ENCODE measurements at places on chromosomes 5 and 9. TPM values are rescaled to one million over a fixed set of nuclear protein-coding genes. Genes with fewer than 3 reads are reported as not detected.

LRRC14B gene
- total RNA-seq = 0.27 TPM

GRCh38 chr9:6899274-6899673 is 141.5 kb downstream of the KDM4C start:
- DNase-seq = no peak

DNA sequence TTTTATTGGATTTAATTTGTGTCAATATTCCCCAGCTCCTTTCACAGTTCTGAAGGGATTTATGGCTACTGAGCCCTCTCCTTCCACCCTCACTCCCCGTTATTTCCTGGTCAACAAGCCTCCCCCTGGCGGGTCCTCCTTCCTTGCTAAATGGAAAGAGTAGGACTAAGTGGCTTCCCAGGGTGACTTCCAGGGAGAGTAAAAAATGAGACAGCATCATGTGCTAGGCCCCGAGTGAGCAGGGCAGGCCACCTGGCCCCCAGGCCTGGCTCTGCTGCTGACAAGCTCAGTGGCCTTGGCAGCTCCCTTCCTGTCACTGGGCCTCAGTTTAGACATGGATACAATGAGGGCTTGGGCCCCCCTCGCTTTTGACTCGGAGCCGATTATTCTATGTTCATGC is 201.3 kb downstream of the HSPA4 start:
- no peak for DNase-seq

DNA sequence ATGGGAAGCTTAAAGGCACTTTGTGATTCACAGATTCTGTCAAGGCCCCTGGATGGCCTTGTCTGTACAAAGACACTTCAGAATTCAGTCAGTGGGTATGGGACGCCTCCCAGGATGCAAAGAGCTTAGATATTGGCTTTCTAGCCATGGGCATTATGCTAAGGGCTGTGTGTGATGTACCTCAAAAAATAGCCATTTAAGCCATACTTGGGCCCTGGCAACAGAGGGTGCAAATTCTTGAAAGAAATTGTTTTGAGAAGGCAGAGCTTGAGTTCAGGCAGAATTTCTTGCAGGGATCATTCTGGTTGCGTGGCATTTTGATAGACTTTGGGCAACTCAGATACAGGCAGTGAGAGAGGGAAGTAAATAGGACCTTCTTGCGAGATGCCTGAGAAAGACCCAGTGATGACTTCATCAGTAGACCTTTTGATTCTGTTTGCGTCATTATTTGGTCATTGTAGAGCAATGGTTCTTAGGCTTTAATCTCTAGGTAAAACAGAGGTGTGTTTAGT is 3.9 kb downstream of the CYFIP2 start:
- no peak for DNase-seq

- no peak for DNase-seq
Observed at GRCh38 chr5:36934740-36935356, 58.3 kb downstream of the NIPBL start.

DNA sequence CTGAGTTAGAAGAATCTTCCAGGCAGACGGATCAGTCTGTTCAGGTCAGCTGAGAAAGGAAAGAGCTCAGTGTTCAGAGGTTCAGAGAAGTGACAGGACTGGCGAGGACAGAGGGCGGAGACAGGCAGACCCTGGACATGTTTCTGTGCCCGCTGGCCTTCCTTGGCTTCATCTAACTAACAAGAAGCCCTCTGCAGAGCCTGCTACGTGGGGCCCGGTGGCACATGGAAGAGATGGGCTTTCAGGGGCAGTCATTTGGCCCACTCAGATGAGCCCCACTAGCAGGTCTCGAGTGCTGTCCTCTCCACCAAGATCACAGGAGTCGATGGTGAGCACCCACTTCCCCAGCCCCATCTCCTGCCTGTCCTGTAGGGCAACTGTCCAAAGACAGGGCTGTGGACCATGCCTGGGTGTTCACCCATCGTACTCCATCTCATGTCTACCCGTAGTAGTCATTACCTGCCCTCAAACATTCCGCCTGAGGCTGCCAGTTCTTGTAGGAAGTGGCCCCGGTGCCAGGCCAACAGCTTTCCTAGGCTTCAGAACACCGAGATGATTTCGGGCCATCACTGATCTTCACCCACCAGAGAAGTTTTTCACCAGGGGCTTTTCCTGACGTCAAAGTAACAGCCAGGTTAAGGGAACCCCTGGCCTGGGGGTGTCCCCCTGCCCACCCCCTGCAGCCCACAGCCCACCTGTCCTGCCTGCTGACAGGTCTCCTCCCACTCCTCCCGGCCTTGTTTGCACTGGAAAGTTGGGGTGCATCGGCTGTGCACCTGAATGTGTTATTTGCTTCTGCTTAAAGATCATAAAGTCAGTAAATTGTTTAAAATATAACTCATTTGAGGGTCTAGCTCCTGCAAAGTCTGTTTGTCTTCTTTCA is 14.0 kb downstream of the IRX2 start:
- no peak for DNase-seq

- no peak for DNase-seq
Observed at GRCh38 chr5:12246036-12246435, 341.8 kb upstream of the CTNND2 start.

DNA sequence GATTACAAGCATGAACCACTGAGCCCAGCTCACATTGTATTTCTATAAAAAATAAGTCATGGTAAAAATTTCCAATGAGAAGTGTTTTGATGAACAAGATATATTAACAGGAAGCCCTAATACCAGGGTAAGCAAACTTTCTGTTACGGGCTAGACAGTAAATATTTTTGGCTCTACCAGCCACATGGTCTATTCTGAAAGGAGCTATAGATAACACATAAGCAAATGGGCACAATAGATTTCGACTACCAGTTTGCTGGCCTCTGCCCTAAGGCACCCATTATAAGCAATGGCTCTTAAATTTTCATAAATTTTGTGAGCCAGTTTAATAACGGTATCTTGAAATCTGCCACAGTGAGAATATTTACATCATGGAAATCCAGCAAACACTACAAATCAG is 8.1 kb downstream of the UBQLN1 start:
- DNase-seq = no peak

Measured in mesothelial cell of epicardium (in vitro differentiated cells).